Cardiac septum (tissue), 1 donor: ENCODE measurements at places on chromosomes 16 and 17. TPM values are rescaled to one million over a fixed set of nuclear protein-coding genes. Genes with fewer than 3 reads are reported as not detected.
A peak's percentile ranks its signal among the peaks of the same experiment; 100 is the strongest.

- no peak for DNase-seq
Measured at GRCh38 chr16:63655846-63656245, 1466.0 kb downstream of the CDH11 start.

CLDN9 gene
- total RNA-seq: 2.3 TPM

- peak; percentile 62 for DNase-seq
Measured at GRCh38 chr17:16931318-16932060, 40.4 kb downstream of the TNFRSF13B start.

DNA sequence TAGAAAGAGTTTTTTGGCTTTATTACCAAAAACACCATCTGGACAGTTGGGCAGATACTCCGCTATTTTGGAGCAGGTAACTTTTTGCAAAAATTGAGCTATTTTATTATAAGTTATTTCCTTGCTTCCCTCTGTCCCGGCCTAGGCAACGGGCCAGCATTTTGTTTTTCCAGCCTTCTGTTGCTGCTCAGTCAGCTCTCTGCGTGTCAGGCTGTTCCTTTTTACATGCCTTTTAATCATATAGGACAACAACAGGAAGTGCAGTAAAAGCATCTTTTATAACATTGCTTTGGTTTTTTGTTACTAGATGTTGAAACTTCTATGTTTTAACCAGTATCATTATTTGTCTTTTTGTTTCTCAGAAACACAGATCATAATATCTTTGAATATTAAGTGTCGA, 30.4 kb downstream of the PPM1D start:
- DNase-seq: no peak

- no peak for DNase-seq
Measured at GRCh38 chr17:30413109-30413508, 34.4 kb downstream of the CPD start.
